Vagina (tissue), 2 donors: ENCODE measurements at places on chromosomes 2 and 18. TPM values are rescaled to one million over a fixed set of nuclear protein-coding genes. Genes with fewer than 3 reads are reported as not detected.
A peak's percentile ranks its signal among the peaks of the same experiment; 100 is the strongest.

The SPHKAP gene
- 1.2 TPM for total RNA-seq

The NPPC gene
- 16.0 TPM for total RNA-seq

The CFC1 gene
- total RNA-seq, result not detected

The REG1B gene
- not detected for total RNA-seq

The PROC gene
- total RNA-seq, result not detected

The FLACC1 gene
- total RNA-seq, result 0.74 TPM

The CTAGE1 gene
- total RNA-seq, result not detected

- DNase-seq, result no peak
- peaks cover 24% of the 10 kb centered on the region for H3K4me1 ChIP-seq
- H3K36me3 ChIP-seq, result no peaks in the 10 kb centered on the region
- H3K4me3 ChIP-seq, result peak overlapping the region; percentile 73
Measured at GRCh38 chr2:212537726-212538304, 787 bp downstream of the ERBB4 start.

DNA sequence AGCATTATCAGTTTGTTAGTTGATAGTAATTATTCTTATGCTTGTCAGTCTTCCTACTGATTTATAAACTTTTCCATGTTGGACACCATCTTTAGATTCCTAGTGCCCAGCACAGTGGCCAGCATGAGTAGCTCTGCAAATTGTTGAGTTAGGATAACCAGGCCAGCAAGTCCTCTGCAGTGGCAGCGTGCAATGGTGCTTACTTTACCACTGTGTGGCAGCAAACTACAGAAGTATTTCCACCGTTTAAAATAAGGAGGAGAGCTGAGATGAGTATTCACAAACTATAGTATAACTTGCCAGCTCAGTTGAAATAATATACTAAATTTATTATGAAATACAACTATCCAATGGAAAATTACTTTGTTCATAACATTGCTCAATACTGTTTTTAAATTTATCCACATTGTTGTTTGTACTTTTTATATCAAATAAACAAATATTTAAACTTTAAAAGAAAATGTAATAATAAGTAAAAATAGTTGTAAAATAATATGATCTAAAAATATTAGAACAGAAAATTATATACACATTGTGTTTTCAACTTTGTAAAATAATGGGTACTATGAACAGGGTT lies 9.3 kb upstream of the THADA start:
- no peaks in the 10 kb centered on the region for H3K27me3 ChIP-seq
- H3K4me3 ChIP-seq, result no peak overlapping the region
- H3K27ac ChIP-seq, result no peak overlapping the region

DNA sequence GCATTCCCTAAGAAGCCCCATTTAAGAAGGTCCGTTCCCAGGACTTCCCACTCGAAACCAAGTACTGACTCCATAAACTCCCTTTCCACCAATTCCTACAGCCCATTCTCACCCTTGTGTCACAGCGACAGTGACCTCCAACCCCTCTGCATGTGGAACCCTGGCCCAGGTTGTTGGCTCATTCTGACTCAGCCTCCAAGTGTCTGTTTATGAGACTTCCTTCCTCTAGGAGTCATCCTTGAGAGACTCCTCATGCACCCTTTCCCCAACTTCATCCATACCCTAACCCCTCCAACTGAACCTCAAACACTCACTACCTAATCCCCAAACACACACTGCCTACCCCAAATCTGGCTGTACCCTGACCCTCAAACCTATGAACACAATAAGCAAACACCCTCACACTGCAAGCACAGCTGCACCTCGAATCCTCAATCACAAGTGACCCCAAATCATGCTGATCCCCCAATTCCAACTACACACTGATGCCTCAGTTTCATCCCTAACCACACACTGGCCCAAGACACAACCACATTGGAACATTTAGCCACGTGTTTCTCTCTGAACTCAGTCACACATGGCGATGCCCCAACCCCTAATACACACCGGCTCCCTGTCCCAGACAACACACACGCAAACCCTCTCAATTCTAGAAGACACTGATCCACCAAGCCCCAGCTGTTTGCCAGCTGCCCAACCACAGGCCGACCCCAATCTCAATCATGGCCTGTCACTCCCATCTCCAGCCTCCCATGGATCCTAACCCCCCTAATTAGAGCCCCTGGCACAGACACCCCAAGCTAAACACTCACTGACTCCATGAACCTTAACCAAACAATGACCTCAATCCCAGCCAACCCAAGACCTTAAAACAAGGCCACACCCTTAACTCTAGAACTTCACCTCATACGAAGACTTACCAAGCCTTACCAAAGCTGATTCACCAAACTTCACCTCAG lies 219.6 kb downstream of the CYP26B1 start:
- no peak overlapping the region for H3K4me3 ChIP-seq
- H3K4me1 ChIP-seq, result peaks cover 5% of the 10 kb centered on the region
- no peak for DNase-seq
- H3K36me3 ChIP-seq, result no peaks in the 10 kb centered on the region

DNA sequence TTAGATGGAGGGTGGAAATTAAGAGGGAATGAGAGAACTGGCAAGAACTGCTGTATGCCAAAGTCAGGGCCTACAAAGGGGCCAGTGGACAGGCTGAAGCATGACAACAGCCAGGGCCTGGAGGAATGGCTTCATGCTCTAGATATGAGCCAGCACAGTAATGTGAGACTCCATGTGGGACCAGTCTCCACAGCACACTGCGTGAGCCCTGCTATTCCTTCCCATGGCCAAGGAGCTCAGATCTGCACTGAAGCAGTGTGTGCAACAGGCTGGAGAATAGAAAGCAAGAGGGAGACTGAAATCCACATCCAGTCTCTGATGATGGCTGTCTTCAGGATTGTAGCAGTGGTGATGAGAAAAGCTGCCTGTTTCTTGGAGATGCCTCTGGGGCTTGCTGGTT lies 162.8 kb downstream of the TPGS2 start:
- no peak overlapping the region for H3K4me3 ChIP-seq
- no peaks in the 10 kb centered on the region for H3K36me3 ChIP-seq
- no peak for DNase-seq
- H3K27ac ChIP-seq, result no peak overlapping the region
- H3K4me1 ChIP-seq, result no peaks in the 10 kb centered on the region
- H3K27me3 ChIP-seq, result no peaks in the 10 kb centered on the region

DNA sequence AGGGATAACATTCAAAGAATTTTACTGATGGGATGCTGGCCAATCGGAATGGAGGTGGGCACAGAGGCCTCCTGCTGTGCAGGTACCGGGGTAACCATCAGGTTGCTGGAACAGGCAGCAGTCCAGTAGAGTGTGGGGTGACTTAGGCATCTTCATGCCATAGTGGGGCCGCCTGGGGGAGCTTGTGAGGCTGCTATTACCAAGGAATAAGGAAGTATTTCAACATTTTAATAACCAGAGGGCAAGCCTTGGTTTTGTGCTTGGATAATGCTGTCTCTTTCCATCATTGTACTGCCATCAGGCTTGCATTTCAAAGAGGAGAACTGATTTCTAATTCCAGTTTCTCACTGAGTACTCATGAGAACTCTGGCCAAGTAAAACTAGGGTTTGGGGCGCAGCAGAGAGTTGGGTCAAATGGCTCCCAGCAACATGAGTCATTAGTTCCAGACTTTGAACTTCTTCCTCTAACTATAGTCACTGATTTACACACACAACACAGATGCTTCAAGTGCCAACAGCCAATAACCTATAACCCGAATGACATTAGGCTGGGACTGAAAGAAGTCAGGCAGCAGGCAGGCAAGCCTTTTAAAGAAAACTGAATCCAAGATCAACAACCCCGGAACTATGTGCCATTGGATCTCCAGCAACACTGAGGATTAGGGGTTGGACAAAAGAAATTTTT lies 56.1 kb upstream of the FHL2 start:
- H3K36me3 ChIP-seq, result no peaks in the 10 kb centered on the region
- peaks cover 14% of the 10 kb centered on the region for H3K4me1 ChIP-seq
- no peak overlapping the region for H3K4me3 ChIP-seq
- no peak overlapping the region for H3K27ac ChIP-seq
- no peaks in the 10 kb centered on the region for H3K27me3 ChIP-seq

DNA sequence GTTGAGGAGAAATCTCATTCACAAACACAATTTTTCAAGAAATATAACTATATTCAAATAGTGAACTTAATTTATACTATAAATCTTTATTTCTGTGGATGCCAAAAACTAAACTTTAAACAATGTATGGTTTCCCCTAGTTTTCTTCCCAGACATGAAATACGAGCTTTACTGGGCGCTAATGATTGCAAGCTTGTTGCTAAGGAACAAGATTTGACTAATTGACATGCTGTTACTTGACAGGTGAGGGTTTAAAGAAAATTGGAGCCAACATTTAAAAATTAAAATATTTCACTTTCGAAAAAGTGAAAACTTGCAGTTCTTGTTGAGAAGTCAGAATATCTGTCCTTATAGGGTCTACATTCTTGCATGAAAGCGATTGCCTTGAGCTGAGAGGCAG lies 381.0 kb downstream of the MEIS1 start:
- H3K4me3 ChIP-seq, result no peak overlapping the region
- no peak overlapping the region for H3K27ac ChIP-seq
- no peaks in the 10 kb centered on the region for H3K27me3 ChIP-seq
- DNase-seq, result no peak

GRCh38 chr18:60209042-60209441 lies 163.5 kb downstream of the MC4R start:
- no peaks in the 10 kb centered on the region for H3K27me3 ChIP-seq
- H3K4me1 ChIP-seq, result no peaks in the 10 kb centered on the region
- no peak overlapping the region for H3K4me3 ChIP-seq
- DNase-seq, result no peak
- H3K27ac ChIP-seq, result no peak overlapping the region
- no peaks in the 10 kb centered on the region for H3K36me3 ChIP-seq

DNA sequence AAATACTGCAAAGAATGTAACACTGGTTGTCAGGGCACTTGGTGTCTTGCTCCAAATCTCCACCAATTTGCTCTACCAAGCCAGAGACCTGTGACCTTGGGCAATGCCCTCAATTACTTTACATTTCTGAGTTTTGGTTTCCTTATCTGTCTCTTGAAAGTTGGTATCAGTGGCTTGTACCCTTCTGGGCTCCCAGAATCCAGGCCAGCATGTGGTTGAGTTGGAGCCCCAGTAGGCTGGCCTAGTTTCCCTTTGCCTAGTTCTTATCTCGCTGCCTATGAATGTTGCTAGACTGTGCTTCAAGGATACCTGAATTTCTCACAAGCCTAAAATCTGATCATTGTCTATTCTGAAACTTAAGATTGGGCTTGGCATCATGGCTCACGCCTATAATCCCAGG lies 26.6 kb downstream of the MEP1B start:
- H3K27me3 ChIP-seq, result no peaks in the 10 kb centered on the region
- no peaks in the 10 kb centered on the region for H3K36me3 ChIP-seq
- no peaks in the 10 kb centered on the region for H3K4me1 ChIP-seq

DNA sequence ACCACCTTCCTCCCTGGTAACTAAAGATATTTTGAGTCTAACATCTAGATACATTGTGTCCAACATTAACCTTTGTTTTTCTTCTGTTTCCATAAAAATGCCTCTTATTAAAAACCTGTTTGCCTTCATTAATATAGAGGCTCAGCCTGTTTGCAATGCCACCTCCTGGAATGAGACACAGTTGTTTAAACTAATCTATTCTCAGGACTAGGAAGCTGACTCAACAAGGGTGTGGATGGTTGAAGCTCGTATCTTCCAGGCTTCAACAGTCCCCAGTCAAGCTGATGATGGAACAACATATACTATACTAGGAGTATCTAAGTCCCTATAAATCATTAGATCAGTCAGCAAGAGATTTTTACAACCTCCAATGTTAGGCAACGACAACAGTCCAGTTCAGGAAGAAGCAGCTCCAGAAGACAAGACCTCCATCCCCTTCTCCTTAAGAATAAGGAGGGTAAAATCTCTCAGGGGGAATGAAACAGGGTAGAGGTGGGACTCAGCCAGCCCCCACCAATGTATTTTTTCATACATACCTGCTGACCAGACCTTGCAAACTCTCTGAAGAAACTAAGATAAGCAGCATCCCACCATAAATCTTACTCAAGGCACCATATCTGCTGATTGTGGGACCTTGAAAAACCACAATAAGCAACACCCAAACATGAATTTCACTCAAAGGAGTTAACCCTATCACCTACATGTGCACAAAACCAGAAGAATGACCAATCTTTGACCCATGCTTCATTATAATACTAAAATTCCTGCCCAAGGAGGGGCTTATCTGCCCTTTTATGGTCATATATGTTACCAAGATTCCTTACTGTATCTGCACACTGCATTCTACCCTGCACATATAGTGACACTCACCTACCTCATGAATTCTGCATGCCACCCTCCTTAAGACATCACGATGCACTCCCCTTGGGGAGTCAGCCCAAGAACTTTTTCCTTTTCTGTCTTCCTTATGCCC lies 21.4 kb downstream of the ZNF24 start:
- no peaks in the 10 kb centered on the region for H3K4me1 ChIP-seq
- no peak overlapping the region for H3K27ac ChIP-seq
- no peak overlapping the region for H3K4me3 ChIP-seq
- no peaks in the 10 kb centered on the region for H3K27me3 ChIP-seq

DNA sequence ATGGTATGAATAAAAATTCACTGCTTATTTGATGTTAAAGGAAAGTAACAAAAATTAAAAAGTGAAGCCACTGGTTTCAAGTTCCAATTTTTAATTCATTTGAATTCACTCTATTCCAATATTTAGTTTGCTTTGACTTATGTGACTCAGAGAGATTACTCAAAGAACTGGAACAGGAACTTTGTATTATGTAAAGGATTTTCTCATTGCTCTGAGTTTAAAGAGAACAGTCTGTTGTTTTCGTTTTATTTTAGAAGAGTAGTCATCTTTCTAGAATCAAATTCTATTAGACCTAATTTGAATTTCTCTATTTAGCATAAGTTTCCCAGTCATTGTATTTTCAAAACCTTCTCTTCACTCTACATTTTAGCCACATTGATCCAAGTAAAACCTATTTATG lies 300.1 kb upstream of the SLC8A1 start:
- H3K36me3 ChIP-seq, result no peaks in the 10 kb centered on the region
- H3K4me3 ChIP-seq, result no peak overlapping the region
- DNase-seq, result no peak
- no peaks in the 10 kb centered on the region for H3K4me1 ChIP-seq
- H3K27me3 ChIP-seq, result no peaks in the 10 kb centered on the region

DNA sequence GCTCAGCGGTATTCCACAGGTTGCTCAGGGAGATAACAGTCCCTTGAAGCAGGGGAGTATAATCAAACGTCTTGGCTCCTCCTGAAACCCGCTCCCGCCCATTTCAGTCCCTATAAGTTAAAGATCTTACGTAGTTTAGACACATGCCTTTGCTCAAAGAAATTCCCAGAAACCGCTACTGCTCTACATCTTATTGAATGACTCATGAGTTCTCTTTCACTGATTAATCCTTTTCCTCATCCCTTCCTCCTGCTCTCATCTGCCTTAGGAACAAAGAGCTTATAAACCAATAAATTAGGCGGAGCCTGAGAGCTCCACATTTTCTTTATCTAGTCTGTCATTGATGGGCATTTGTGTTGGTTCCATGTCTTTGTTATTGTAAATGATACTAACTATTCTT lies 4.2 kb upstream of the SERPINB4 start:
- H3K27ac ChIP-seq, result no peak overlapping the region
- H3K27me3 ChIP-seq, result no peaks in the 10 kb centered on the region
- no peaks in the 10 kb centered on the region for H3K4me1 ChIP-seq
- H3K4me3 ChIP-seq, result no peak overlapping the region
- DNase-seq, result no peak
- H3K36me3 ChIP-seq, result no peaks in the 10 kb centered on the region

GRCh38 chr2:47014564-47015051 lies 99.0 kb upstream of the MCFD2 start:
- H3K36me3 ChIP-seq, result peaks cover 21% of the 10 kb centered on the region
- no peak for DNase-seq
- no peaks in the 10 kb centered on the region for H3K27me3 ChIP-seq
- H3K27ac ChIP-seq, result no peak overlapping the region
- H3K4me3 ChIP-seq, result no peak overlapping the region

GRCh38 chr2:56118474-56118873 lies 65.3 kb upstream of the CCDC85A start:
- no peak overlapping the region for H3K4me3 ChIP-seq
- H3K36me3 ChIP-seq, result no peaks in the 10 kb centered on the region
- no peaks in the 10 kb centered on the region for H3K4me1 ChIP-seq
- DNase-seq, result no peak
- no peak overlapping the region for H3K27ac ChIP-seq
